CD4-positive, alpha-beta T cell treated with Interleukin-21 for 1 hour (primary cell): ENCODE measurements at places on chromosomes 4 and X.

GRCh38 chrX:118250445-118250844, 95.5 kb upstream of the WDR44 start:
- no peak for DNase-seq

DNA sequence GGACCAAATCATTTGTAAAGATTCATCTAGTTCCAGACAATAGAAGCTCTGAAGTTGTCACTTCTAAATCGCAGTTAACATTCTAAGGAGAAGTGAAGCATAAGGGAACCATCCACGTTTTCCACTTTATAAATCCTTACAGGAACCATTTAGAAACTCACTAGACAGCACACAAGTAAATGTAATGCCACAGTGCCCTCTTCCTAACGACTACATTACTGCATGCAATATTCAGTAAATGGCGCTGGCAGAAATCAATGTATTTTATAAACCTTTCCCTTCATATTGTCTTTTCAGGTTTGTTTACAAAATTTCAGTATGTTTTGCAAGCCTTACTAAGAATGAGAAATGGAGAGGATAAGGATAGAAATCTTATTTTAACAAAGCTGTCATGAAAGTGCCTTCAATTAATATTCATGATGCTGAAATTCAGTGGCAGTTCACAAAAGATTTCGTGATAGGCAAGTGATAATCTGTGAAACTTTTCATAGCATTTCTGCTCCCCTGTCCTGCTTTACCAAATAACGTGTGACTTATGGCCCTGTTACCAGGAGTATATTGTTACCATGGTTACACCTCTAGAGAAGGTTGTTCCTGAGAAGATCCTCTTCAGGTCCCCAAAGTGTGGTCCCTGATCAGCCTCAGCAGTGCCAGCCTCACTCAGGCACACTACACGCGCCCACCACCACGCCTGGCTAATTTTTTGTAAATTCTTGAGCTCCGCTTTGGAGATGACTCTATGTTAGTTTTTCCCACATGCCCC, 54.2 kb downstream of the TMA16 start:
- peak; percentile 56 for DNase-seq

DNA sequence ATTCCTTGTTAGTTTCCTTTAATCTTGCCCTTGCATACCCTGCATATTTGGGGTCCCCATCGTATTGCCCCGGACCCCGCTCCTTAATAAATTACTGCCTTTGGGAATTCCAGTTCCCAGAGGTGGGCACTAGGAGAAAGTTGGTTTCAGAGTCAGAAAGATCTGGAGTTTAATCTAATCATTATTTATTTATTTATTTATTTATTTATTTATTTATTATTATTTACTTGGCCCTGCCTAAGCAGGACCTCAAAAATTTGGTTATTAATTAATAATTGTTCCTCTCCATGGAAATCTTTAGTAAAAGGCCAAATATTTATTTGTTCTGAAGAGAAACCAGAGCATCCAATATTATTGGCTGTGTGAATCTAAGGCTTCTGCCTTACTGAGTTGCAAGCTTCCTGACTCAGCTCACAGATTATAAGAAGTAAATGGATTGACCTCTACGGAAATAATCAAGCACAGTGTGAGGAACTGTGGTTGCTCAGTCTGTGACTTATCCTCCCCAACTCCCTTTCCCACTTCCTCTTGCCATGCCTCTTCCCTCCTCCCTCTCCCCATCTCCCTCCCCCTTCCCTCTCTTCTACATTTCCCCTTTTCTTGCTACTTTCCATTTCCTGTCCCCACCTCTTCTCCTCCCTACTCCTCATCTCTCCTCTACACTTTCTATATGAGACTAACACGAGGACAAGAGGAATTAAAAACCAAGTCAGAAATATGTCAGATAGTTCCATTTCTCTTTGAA, 61.5 kb upstream of the AP1S2 start:
- no peak for DNase-seq

DNA sequence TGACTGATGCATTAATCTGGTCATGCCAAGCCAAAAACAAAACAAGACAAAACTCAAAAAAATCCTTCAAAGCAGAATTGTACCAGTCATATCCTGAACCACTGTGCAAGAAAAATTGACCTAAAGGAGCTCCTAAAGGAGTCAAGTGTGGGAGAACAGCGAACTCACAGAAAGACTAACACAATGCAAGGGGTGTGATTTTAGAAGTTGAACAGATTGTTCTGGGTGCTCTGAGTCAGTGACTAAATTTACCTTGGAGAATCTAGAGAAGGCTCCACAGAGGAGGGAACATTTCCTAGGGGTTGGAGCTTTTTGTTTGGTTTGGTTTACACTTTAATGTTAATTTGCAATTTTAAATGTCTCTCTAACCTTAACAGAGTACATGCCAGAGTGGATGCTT, 48.9 kb upstream of the PHF8 start:
- DNase-seq, result no peak

- DNase-seq, result no peak
Observed at GRCh38 chrX:66914080-66914479, 275.2 kb upstream of the EDA2R start.

GRCh38 chrX:24646745-24647182, 383 bp downstream of the PCYT1B start:
- no peak for DNase-seq

- no peak for DNase-seq
Observed at GRCh38 chr4:30718021-30718542, 2.1 kb upstream of the PCDH7 start.

DNA sequence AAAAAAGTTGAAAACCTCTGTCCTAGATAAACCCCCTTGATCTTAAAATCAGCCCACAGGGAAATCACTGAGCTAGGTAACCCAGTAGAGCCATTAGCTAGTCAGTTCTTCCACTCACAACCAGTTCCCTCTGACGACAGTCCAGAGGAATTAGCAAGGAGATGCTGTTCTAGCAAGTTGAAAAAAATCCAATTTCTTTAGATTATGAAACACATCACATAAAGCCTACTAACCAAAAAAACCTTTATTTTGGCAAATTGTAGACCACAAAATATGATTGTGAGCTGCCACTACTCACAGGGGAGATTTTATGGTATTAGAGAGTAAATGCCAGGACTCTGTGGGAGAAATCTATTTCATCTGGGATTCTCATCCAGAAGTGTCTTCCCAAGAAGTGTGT, 22.6 kb downstream of the ADAMTS3 start:
- no peak for DNase-seq

DNA sequence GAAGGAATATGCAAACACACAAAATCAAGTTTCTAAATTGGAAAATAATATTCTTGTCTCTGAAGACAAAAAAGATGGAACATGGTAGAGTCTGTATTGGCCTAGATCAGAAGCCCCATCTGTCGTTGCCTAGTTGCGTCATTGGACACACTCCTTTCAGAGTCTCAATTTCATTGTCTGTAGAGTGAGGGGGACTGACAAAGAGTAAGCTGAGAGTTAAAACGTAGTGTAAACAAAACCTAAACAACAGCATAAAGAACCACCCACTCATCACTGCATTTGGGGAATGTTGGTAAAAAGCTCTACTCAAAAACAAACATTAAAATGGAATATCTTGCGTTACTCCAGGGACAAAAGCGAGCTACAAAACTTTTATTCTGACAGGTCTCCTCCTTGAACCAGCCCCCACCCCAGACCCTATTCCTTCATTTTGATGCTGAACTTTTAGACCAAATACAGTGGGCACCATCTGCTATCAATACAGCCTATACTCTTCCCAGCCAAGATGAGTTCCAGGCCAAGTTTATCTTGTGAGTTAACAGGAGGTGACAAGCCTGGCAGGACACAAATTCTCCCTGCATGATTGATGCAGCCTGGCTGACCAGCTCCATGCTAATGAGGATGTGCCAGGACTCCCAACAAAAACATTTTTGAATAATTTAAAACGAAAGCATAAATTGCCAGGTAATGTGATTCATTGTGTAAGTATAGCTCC, 125.2 kb downstream of the COL25A1 start:
- DNase-seq, result no peak

DNA sequence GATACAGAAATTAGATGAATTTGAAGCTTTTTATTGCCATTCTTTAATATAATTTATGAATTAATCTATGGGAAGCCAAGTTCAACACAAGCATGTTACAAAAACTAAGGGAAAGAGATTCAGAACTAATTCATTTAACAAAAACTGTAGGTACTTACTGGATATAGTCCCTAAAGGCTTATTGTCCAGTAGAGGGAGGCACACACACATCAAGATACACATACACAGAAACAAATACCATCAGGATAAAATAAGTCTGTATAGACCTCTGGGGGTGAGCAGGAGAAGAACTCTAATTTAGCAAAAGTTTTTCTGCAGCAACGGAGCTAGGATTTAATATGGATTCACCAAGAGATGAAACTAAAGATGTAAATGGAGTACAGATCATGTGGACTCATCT, 83.0 kb upstream of the IL13RA1 start:
- no peak for DNase-seq

DNA sequence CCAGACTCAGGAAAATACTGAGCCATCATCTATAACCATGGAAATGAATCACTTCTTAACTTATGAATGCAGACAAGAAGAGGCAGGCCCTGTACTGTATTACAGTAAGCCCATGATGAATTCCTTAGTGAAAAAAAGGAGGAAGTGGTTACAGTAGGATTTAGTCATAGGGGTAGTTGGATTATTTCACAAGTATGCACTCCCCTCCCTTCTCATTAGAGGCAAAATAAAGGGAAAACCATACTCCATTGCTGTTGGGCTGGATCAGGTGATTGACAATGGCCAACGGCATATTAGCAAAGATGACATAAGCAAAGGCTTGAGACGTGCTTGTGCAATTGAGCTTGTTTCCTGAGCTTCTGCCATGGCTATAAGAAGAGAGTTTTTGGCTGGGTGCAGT, 181.1 kb upstream of the PRPS2 start:
- DNase-seq, result no peak

- DNase-seq, result no peak
Observed at GRCh38 chr4:19492606-19493005, 759.1 kb upstream of the SLIT2 start.

- no peak for DNase-seq
Observed at GRCh38 chr4:7190691-7191545, 1.4 kb upstream of the SORCS2 start.

DNA sequence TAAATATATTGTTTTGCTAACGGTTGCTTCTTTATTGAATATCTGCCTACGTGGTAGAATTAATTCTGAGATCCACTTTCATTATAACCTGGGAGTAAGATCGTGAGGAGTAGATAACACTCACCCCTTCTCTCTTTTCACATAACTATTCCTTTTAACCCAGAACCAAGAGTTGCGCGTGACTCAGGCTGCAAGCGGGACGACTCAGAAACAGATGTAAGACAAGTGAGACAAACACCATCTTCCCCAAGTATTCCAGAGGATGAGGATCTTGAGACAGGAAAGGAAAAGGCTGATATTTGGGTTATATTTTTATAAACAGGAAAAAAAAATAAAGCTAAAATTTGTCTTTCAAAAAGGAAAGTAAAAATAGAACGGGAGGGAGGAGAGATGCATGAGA, 318.8 kb upstream of the NOCT start:
- DNase-seq, result no peak

GRCh38 chrX:125395626-125396025, 76.0 kb downstream of the TEX13C start:
- no peak for DNase-seq

DNA sequence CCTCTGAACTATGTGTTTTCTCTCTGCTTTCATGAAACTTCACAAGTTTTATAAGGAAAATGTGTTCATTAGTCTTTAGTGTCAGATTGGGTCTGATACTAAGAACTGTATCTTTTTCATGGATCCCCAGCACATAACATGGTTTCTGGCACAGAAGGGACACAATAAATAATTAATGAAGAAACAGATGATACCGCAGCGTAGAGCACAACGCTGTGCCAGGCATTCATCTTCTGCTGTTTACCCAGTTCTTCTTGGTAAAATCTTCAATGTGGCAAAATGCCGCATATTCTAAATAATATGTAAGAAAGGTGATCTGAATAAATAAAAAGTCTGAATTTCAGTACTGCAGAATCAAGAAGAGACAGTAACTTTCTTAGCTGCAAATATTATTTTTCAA, 12.3 kb downstream of the SCARB2 start:
- no peak for DNase-seq

DNA sequence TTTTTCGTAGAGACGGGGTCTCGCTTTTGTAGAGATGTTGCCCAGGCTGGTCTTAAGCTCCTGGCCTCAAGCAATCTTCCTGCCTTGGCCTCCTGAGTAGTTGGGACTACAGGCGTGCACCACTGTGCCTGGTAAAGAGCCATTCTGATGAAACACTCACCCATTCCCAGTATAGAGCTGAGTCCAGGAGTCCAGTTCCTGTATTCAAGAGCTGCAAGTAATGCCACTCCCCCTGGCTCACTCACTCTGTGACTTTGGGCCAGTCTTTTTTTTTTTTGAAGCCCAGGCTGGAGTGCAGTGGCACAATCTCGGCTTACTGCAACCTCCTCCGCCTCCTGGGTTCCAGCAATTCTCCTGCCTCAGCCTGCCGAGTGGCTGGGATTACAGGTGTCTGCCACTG, 3.5 kb downstream of the CCDC22 start:
- no peak for DNase-seq

GRCh38 chr4:76755756-76756155, 142.2 kb downstream of the SOWAHB start:
- no peak for DNase-seq

- DNase-seq, result no peak
Observed at GRCh38 chrX:12412561-12412960, 274.3 kb downstream of the FRMPD4 start.

DNA sequence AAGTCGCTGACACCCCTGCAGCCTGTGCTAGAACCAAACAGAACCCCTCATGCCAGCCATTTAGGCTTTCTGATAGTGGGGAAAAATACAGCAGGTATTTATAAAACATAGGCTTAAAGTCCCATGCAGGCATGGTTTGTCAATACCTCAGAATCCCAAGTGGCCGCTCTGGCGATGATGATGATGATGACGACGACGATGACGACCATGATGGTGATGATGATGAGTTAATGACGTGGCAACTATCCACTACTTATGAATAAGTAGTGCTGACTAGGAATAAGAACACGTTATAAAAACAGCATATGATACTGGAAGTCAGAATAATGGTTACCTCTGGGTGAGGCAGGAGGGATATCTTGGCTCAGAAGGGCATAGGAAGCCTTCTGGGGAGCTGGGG, 18.0 kb downstream of the CCDC149 start:
- DNase-seq, result no peak

DNA sequence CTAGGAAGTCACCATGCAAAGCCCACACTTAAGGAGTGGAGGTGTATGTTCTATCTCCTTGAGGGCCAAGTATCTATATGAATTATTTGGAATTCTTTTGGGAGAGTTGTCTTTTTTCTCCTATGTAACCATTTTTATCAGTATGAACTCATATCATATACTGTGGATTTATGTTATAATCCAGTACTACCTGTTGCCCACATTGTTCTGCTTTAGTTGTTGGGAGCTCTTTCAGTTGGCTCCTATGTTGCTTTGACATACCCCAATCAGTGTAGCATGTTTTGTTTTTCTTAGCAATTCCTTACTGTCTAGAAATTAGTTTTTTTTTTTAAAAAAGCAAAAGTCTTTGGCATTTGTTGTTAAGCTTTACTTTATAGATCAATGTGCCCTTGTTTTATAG, 13.0 kb downstream of the UCHL1 start:
- no peak for DNase-seq

GRCh38 chr4:181364504-181364903, 878.7 kb upstream of the TENM3 start:
- no peak for DNase-seq
